ENCODE measurements at places on chromosomes 7 and 10. TPM values are rescaled to one million over a fixed set of nuclear protein-coding genes. Genes with fewer than 3 reads are reported as not detected.

CARD11 gene
- total RNA-seq = 2.2 TPM

BHLHA15 gene
- total RNA-seq = not detected

CYP3A7 gene
- not detected for total RNA-seq

TMEM139 gene
- total RNA-seq = not detected

STEAP1 gene
- total RNA-seq = 30.8 TPM

MOGAT3 gene
- not detected for total RNA-seq

ACBD7 gene
- 5.8 TPM for total RNA-seq

VGF gene
- 0.20 TPM for total RNA-seq

FAS gene
- 11.5 TPM for total RNA-seq

ABCB1 gene
- total RNA-seq = 5.6 TPM

CALCR gene
- not detected for total RNA-seq

Measured in M059J (cell line).